A549 (cell line): ENCODE measurements at places on chromosomes 1 and 21. TPM values are rescaled to one million over a fixed set of nuclear protein-coding genes. Genes with fewer than 3 reads are reported as not detected.

The KIF21B gene
- polyA plus RNA-seq: 1.3 to 1.5 TPM (median 1.4 TPM) in 3 replicates

The GPN2 gene
- 16.9 to 18.3 TPM (median 18.1 TPM) in 3 replicates for polyA plus RNA-seq

- no peak for DNase-seq
Observed at GRCh38 chr1:149849111-149849946, 50.0 kb upstream of the BOLA1 start.

The DNASE2B gene
- not detected in 3 replicates for polyA plus RNA-seq

The FNDC10 gene
- 2.7 to 4.2 TPM (median 4.0 TPM) in 3 replicates for polyA plus RNA-seq

DNA sequence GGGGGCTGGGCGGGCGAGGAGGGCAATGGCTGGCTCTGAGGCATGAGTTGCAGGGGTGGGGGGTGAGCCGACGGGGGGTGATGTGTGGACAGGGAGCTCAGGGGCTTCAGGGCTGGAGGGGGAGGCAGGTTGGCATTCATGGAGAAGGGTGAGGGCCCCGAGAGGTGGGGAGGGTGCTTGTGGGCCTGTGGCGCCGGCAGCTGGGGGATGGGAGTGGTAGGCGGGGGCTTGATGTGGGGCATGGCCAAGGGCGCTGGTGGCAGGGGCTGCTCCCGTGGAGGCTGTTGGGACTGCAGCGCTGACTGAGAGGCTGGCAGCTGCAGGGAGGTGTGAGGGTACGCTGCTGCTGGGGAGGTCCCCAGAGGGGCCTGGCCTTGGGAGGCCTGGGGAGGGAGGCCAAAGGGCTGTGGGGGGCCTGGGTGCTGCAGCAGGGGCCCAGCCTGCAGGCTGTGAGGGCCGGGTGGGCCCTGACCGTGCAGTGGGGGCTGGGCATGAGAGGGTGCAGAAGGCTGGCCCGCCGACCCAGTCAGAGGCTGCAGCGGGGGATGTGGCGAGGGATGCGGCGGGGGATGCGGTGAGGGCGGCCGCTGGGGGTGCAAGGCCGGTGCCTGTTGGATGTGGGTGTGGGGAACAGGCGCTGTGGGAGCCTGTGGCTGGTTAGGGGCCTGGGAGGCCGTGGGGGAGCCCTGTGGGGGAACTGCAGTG is 42.7 kb downstream of the SLC45A1 start:
- no peak for DNase-seq
